ENCODE measurements at places on chromosomes 6 and 20. TPM values are rescaled to one million over a fixed set of nuclear protein-coding genes. Genes with fewer than 3 reads are reported as not detected.
A peak's percentile ranks its signal among the peaks of the same experiment; 100 is the strongest.

GRCh38 chr6:148997865-148998264 is 251.0 kb downstream of the UST start:
- no peak overlapping the region for H3K27ac ChIP-seq
- H3K4me3 ChIP-seq = no peak overlapping the region
- H3K36me3 ChIP-seq = peaks cover 15% of the 10 kb centered on the region
- peaks cover 30% of the 10 kb centered on the region for H3K4me1 ChIP-seq
- no peak for DNase-seq

- H3K36me3 ChIP-seq = no peaks in the 10 kb centered on the region
- H3K27ac ChIP-seq = no peak overlapping the region
- no peak overlapping the region for H3K4me3 ChIP-seq
- DNase-seq = no peak
- peaks cover 14% of the 10 kb centered on the region for H3K27me3 ChIP-seq
- no peaks in the 10 kb centered on the region for H3K4me1 ChIP-seq
Observed at GRCh38 chr20:64244870-64245603, 10.5 kb upstream of the PCMTD2 start.

- H3K36me3 ChIP-seq = no peaks in the 10 kb centered on the region
- H3K27me3 ChIP-seq = no peaks in the 10 kb centered on the region
- H3K4me3 ChIP-seq = no peak overlapping the region
- H3K27ac ChIP-seq = no peak overlapping the region
- peaks cover 4% of the 10 kb centered on the region for H3K4me1 ChIP-seq
Observed at GRCh38 chr20:54355631-54356280, 119.6 kb upstream of the DOK5 start.

GRCh38 chr20:58077282-58077681 is 151.2 kb downstream of the ANKRD60 start:
- H3K4me3 ChIP-seq = no peak overlapping the region
- peaks cover 6% of the 10 kb centered on the region for H3K27me3 ChIP-seq
- no peaks in the 10 kb centered on the region for H3K36me3 ChIP-seq
- no peak overlapping the region for H3K27ac ChIP-seq

DNA sequence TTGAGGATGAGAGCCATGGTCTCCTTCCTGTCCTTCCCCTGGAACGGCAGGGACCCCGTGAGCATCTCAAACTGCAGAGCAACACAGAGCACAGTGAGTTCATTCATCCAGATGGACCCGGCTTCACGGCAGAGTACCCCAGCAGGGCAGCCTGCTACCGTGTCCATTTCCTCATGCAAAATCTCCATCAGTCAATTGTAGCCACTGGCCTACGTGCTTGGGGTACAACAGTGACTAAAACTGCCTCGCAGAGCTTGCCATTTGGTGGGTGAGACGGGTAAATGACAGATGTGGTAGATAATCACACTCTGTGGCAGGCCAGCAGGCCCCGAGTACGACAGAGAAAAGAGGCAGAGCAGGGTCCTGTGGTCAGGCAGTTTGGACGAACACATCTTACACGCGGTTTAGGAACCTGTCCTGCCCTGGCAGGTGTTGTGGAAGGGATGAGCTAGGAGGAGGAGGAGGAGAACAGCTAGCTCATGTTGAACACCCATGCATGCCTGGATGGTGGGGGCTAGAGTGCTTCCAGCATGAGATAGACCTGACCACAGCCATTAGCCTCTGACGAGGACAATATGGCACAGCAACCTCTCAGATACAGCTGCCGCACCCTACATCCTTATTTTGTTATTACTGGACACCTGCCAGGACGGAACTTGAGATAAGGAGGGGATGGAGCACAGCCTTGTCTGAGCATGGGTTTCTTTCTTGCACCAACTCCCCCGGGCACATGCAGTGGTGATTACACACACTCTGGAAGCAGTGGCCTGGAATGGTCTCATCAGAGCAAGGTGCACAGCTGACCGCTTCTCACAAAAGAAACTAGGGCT is 95.6 kb downstream of the RAMACL start:
- H3K4me1 ChIP-seq = peaks cover 33% of the 10 kb centered on the region
- H3K27ac ChIP-seq = no peak overlapping the region
- no peak for DNase-seq
- no peak overlapping the region for H3K4me3 ChIP-seq
- H3K27me3 ChIP-seq = no peaks in the 10 kb centered on the region
- peaks cover 27% of the 10 kb centered on the region for H3K36me3 ChIP-seq

GRCh38 chr6:77880501-77880900 is 227.7 kb downstream of the MEI4 start:
- H3K27me3 ChIP-seq = no peaks in the 10 kb centered on the region
- no peak overlapping the region for H3K4me3 ChIP-seq
- no peaks in the 10 kb centered on the region for H3K4me1 ChIP-seq

Gene SLC35D3
- 0.13 TPM for total RNA-seq

GRCh38 chr20:47546184-47547033 is 44.7 kb downstream of the NCOA3 start:
- no peak overlapping the region for H3K27ac ChIP-seq
- H3K4me3 ChIP-seq = no peak overlapping the region
- H3K4me1 ChIP-seq = peaks cover 44% of the 10 kb centered on the region
- no peaks in the 10 kb centered on the region for H3K27me3 ChIP-seq
- H3K36me3 ChIP-seq = peaks cover 29% of the 10 kb centered on the region

DNA sequence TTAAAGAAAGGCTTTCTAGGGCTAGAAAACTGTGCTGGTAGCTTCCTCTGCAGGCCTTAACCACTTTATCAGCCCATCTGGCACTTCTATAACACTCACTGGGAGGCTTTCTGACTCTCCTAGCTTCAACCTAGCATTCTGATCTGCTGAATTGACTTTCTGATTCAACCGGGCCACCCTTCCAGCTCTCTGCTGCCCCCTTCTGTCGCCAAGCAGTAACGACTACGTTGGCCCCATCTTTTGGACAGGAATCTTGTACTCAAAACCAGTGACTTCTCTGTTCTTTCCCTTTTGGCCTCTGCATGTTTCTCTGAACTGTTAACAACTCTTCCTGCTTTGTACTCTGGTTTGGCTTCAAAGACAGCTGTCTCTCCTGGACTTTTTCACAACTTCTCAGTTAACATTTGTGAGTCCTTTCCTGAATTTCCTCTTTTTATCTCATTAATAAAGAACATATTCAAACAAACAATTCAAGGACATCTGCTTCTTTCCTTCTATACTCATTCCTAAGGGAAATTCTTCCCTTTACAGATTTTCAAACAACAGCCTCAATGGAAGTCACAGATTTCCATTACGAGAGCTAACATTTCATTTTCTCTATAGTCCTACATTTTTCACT is 43.9 kb upstream of the FAM135A start:
- H3K36me3 ChIP-seq = no peaks in the 10 kb centered on the region
- peak; percentile 68 for DNase-seq
- H3K27ac ChIP-seq = no peak overlapping the region
- H3K27me3 ChIP-seq = peaks cover 40% of the 10 kb centered on the region

Gene OLIG3
- total RNA-seq = 0.45 TPM

GRCh38 chr6:52283111-52283510 is 1.4 kb downstream of the MCM3 start:
- H3K27ac ChIP-seq = peak overlapping the region; percentile 3
- no peaks in the 10 kb centered on the region for H3K27me3 ChIP-seq
- DNase-seq = no peak
- H3K4me3 ChIP-seq = no peak overlapping the region
- peaks cover 63% of the 10 kb centered on the region for H3K4me1 ChIP-seq

Gene ZNF311
- total RNA-seq = 0.65 TPM

Gene ABHD16B
- total RNA-seq = not detected

- peaks cover 60% of the 10 kb centered on the region for H3K4me1 ChIP-seq
- H3K36me3 ChIP-seq = peaks cover 68% of the 10 kb centered on the region
- H3K27me3 ChIP-seq = no peaks in the 10 kb centered on the region
- peak overlapping the region; percentile 89 for H3K4me3 ChIP-seq
- DNase-seq = no peak
Observed at GRCh38 chr6:85676086-85676729, 33.5 kb upstream of the SYNCRIP start.

Gene SNAI1
- 0.28 TPM for total RNA-seq

GRCh38 chr6:3561725-3562124 is 104.9 kb upstream of the SLC22A23 start:
- H3K27ac ChIP-seq = no peak overlapping the region
- H3K4me3 ChIP-seq = no peak overlapping the region
- H3K27me3 ChIP-seq = peaks cover 13% of the 10 kb centered on the region
- no peaks in the 10 kb centered on the region for H3K36me3 ChIP-seq
- DNase-seq = no peak
- no peaks in the 10 kb centered on the region for H3K4me1 ChIP-seq

DNA sequence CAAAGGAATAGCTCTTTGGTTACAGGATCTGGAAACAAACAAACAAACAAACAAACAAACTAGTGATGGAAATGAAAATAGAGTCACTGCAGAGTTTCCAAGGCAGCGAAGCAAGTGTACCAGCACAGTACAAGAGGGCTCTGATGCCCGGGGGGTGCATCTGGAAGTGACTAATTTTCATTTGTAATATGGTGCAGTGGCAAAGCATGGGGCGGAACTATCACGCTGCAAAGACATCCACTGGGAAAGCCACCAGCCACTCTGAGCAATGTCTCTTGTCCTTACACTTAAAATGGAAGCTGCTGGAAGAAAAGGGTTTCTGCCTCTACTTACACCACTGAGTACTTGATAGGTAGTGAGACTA is 44.4 kb upstream of the NEDD9 start:
- H3K36me3 ChIP-seq = peaks cover 55% of the 10 kb centered on the region
- DNase-seq = no peak
- H3K27ac ChIP-seq = peak overlapping the region; percentile 75
- no peaks in the 10 kb centered on the region for H3K27me3 ChIP-seq
- peaks cover 43% of the 10 kb centered on the region for H3K4me1 ChIP-seq

GRCh38 chr6:23696992-23697391 is 429.0 kb upstream of the NRSN1 start:
- H3K27ac ChIP-seq = no peak overlapping the region
- no peaks in the 10 kb centered on the region for H3K36me3 ChIP-seq
- H3K4me3 ChIP-seq = no peak overlapping the region

Gene SRMS
- total RNA-seq = not detected

Gene CAGE1
- total RNA-seq = 0.08 TPM

GRCh38 chr6:35048631-35049083 is 92.5 kb downstream of the TCP11 start:
- no peak overlapping the region for H3K27ac ChIP-seq
- H3K27me3 ChIP-seq = no peaks in the 10 kb centered on the region
- H3K36me3 ChIP-seq = no peaks in the 10 kb centered on the region
- DNase-seq = peak; percentile 39

Gene CCN5
- total RNA-seq = not detected

GRCh38 chr6:12761376-12762115 is 45.0 kb downstream of the PHACTR1 start:
- no peaks in the 10 kb centered on the region for H3K4me1 ChIP-seq
- H3K36me3 ChIP-seq = no peaks in the 10 kb centered on the region
- no peak for DNase-seq
- no peak overlapping the region for H3K27ac ChIP-seq
- no peak overlapping the region for H3K4me3 ChIP-seq

GRCh38 chr6:144335914-144336313 is 50.8 kb downstream of the UTRN start:
- peak; percentile 57 for DNase-seq
- peak overlapping the region; percentile 49 for H3K4me3 ChIP-seq
- H3K27ac ChIP-seq = peak overlapping the region; percentile 65
- H3K36me3 ChIP-seq = no peaks in the 10 kb centered on the region
- no peaks in the 10 kb centered on the region for H3K27me3 ChIP-seq

- H3K4me3 ChIP-seq = no peak overlapping the region
- peak; percentile 29 for DNase-seq
- H3K36me3 ChIP-seq = peaks cover 26% of the 10 kb centered on the region
- H3K4me1 ChIP-seq = peaks cover 55% of the 10 kb centered on the region
- H3K27me3 ChIP-seq = no peaks in the 10 kb centered on the region
Observed at GRCh38 chr6:127972815-127973214, 72.0 kb upstream of the THEMIS start.

Gene HLA-F
- total RNA-seq = 318 TPM

DNA sequence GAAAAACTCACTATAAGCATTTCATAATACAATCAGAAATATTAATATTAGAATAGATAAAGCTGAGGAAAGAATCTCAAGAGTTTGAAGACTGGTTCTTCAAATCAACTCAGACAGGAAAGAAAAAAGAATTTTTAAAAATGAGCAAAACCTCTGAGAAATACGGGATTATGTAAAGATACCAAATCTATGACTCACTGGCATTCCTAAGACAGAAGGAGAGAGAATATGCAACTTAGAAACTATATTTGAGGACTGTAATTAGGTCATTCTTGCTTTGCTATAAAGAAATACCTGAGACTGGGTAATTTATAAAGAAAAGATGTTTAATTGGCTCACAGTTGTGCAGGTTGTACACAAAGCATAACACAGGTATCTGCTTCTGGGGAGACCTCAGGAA is 665.1 kb downstream of the RNF144B start:
- DNase-seq = no peak
- H3K27me3 ChIP-seq = no peaks in the 10 kb centered on the region
- no peaks in the 10 kb centered on the region for H3K36me3 ChIP-seq
- no peak overlapping the region for H3K27ac ChIP-seq
- no peak overlapping the region for H3K4me3 ChIP-seq

Gene SLC2A10
- total RNA-seq = not detected

- H3K4me1 ChIP-seq = peaks cover 15% of the 10 kb centered on the region
- no peak for DNase-seq
- H3K27me3 ChIP-seq = peaks cover 29% of the 10 kb centered on the region
- H3K36me3 ChIP-seq = no peaks in the 10 kb centered on the region
Observed at GRCh38 chr20:36866681-36867495, 9.1 kb upstream of the TLDC2 start.

DNA sequence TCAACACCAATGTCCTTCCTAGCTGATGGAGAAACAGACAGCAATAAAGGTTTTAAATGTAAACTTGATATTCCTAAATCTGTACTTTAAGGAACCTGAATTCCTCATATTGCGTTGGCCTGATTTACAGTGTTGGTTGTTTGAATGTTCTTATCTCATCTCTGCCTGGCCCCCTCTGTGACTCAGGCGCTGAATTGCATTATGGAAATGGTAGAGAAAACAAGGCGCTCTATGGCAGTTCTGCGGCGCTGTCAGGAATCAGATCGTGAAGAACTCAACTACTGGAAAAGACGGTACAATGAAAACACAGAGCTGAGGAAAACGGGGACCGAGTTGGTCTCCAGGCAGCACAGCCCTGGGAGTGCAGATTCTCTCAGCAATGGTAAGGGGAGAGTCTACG is 32.6 kb upstream of the C20orf144 start:
- peaks cover 54% of the 10 kb centered on the region for H3K36me3 ChIP-seq
- H3K4me3 ChIP-seq = no peak overlapping the region
- DNase-seq = no peak
- no peaks in the 10 kb centered on the region for H3K27me3 ChIP-seq
- H3K4me1 ChIP-seq = peaks cover 15% of the 10 kb centered on the region

DNA sequence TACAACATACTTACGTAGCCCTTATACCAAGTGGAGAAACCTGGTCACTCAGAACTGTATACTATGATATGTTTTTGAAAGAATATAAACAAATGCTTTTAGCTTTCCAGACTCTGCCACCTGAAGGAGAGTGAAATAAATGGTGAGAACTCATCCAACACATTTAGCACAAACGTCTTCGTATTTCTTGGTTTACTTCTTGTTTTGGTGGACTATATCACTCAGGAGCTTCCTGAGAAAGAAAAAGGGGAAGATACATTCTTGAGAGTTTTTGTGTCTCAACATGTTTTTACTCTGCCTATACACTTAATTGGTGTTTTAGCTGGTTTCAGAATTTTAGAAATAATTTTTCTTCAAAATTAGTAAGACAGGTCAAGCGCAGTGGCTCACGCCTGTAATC is 19.4 kb upstream of the CTAGE9 start:
- no peaks in the 10 kb centered on the region for H3K36me3 ChIP-seq
- peaks cover 6% of the 10 kb centered on the region for H3K4me1 ChIP-seq
- DNase-seq = no peak

GRCh38 chr20:38730989-38731737 is 6.9 kb downstream of the SLC32A1 start:
- peaks cover 94% of the 10 kb centered on the region for H3K27me3 ChIP-seq
- DNase-seq = peak; percentile 78
- peaks cover 28% of the 10 kb centered on the region for H3K36me3 ChIP-seq
- H3K4me1 ChIP-seq = peaks cover 41% of the 10 kb centered on the region
- peak overlapping the region; percentile 30 for H3K4me3 ChIP-seq

Data from activated CD4-positive, alpha-beta memory T cell treated with anti-CD3 and anti-CD28 coated beads, Interleukin-2, amount 10 ng/mL, durations not matched to agents 7 days and 5 days (primary cell).